ENCODE measurements at places on chromosomes 7 and 10. TPM values are rescaled to one million over a fixed set of nuclear protein-coding genes. Genes with fewer than 3 reads are reported as not detected.

Gene MKI67
- 14.4 TPM for total RNA-seq

Gene COPS6
- total RNA-seq, result 42.3 TPM

Gene DYDC1
- not detected for total RNA-seq

Gene COG5
- 45.5 TPM for total RNA-seq

Gene MCM10
- total RNA-seq, result 5.1 TPM

Gene MYO1G
- 0.58 TPM for total RNA-seq

Gene CTAGE4
- 0.09 TPM for total RNA-seq

Gene GHRHR
- total RNA-seq, result 1.3 TPM

Gene RTKN2
- 2.4 TPM for total RNA-seq

Gene FAM25G
- total RNA-seq, result not detected

Gene ARL3
- total RNA-seq, result 7.6 TPM

Gene SFMBT2
- 7.7 TPM for total RNA-seq

Gene PRRT4
- total RNA-seq, result 7.8 TPM

Gene ZNF467
- 3.0 TPM for total RNA-seq

Gene GPR15LG
- not detected for total RNA-seq

Gene NPTX2
- total RNA-seq, result 7.3 TPM

Gene HOXA10
- total RNA-seq, result 21.2 TPM

Gene CACNB2
- total RNA-seq, result 1.3 TPM

Gene CALML3
- not detected for total RNA-seq

Gene MYL10
- total RNA-seq, result 14.8 TPM

Gene TMEM236
- 0.40 TPM for total RNA-seq

Gene CALHM3
- total RNA-seq, result not detected

Gene PPP1R17
- total RNA-seq, result not detected

Gene NPC1L1
- not detected for total RNA-seq

Gene C10orf67
- 0.04 TPM for total RNA-seq

Gene FGL2
- 21.7 TPM for total RNA-seq

Gene TEX47
- total RNA-seq, result not detected

Gene MMD2
- total RNA-seq, result not detected

Gene VPS37D
- total RNA-seq, result 4.5 TPM

Gene TLX1
- total RNA-seq, result not detected

Gene ELN
- 142 TPM for total RNA-seq

Gene DNAH11
- 0.13 TPM for total RNA-seq

Gene BRAF
- total RNA-seq, result 19.7 TPM

Gene ZNF425
- 3.4 TPM for total RNA-seq

Gene EXOSC1
- 30.2 TPM for total RNA-seq

Gene SKIDA1
- total RNA-seq, result 2.6 TPM

Gene EBF3
- total RNA-seq, result 33.6 TPM

Gene HOGA1
- total RNA-seq, result 0.89 TPM

Measured in muscle of leg (tissue), 16 donors.